ENCODE measurements at places on chromosomes 13 and 19.

GRCh38 chr13:65841156-65841555 lies 1389.0 kb downstream of the PCDH9 start:
- DNase-seq = no peak

DNA sequence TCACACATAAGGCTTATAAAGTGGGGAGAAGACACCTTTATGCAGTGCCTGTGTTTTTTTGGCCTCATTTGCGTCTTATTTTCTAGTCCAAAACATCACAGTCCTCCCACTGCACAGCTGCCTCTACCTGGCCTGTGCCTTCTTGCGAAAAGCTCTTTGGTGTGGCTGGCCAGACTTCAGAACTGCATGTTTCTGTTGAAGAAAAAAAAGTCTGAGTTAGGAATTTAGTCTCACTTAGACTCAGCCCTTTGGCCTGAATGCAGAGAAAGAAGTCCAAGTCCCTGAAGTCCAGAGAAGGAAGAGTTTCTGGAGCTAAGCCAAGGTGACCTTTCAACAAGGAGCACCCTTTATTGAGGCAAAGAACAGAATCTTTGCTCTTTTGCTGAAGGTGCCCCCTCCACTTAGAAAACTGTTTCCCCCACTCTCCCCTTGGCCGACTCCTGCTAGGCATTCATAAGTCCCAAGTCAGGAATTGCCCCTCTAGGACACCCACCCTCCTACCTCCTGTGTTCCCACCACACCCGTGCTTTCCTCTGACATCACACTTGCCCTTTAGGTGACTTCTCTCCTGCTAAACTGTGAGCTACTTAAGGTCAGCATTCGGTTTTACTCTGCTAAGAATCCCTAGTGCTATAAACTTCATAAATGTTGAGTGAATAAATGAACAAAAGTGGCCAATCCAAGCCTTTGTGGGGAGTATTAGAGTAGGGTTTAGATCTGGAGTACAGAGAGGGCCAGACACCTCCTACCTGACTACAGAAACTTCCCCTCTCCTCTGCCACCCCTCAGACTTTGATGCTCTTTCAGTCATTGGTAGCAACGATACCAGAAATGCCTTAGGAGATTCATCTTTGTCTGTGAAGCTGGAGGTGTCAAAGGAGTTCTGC lies 226.8 kb downstream of the LACC1 start:
- DNase-seq = no peak

GRCh38 chr19:5961969-5962945 lies 15.7 kb downstream of the RANBP3 start:
- peak; percentile 98 for DNase-seq

GRCh38 chr19:18961767-18962620 lies 21.0 kb upstream of the HOMER3 start:
- peak; percentile 44 for DNase-seq

GRCh38 chr19:6577476-6578125 lies 13.3 kb downstream of the CD70 start:
- no peak for DNase-seq

- DNase-seq = no peak
Observed at GRCh38 chr13:45132369-45133064, 12.2 kb downstream of the GTF2F2 start.

DNA sequence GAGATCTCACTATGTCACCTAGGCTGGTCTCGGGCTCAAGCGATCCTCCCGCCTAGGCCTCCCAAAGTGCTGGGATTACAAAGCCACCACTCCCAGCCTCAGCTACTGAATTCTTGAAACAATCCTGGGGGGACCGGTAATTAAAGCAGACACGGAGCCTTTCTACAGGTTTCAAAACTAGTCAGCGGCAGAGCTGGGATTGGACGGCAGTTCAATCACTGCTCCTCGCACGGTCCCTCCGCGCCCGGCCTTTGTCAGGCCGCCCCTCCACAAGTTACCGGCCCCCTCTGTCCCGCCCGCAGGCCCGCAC lies 229 bp downstream of the BORCS8 start:
- DNase-seq = no peak

GRCh38 chr13:86741762-86742285 lies 929.3 kb upstream of the SLITRK5 start:
- DNase-seq = no peak

GRCh38 chr13:30792285-30793000 lies 57.1 kb downstream of the ALOX5AP start:
- no peak for DNase-seq

DNA sequence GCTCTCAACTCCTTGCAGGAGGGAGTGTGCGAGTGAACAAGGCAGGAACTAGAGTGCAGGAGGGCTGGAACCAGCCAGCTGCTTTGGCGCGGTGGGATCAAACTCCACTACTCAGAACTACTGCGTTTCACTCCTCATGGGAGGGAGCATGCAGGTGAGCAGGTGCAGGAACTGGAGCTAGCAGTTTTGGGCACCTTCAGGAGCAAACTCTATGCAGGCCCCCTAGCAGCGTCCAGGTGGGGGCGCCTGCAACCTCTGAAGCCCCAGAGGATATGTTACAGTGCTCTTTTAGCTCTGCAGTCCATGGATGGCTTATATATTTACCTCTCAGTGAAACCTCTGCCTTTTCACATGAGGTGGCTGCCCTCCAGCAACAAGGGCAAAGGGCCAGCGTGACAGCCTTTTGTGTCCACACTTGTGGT lies 1303.4 kb downstream of the PCDH9 start:
- no peak for DNase-seq

DNA sequence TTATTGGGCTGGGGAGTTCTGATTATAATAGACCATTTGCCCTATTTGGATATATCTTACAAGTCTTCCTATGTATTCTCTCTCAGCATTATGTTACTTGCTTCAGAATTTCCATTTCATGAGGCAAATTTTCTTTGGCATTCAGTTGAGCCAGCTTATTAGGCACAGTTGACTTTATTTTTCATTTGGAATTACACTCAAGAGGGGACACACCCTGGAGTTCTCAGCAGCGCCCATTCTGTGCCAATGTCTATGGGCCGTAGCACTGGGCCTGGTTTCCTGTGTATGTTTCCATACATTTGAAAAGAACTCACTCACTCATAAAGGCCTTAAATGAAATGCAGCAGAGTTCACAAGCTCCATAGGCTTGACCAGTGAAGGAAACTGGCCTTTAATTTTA lies 138.5 kb downstream of the KLF12 start:
- DNase-seq = no peak

- no peak for DNase-seq
Observed at GRCh38 chr13:20118268-20119140, 42.3 kb downstream of the GJA3 start.

- DNase-seq = no peak
Observed at GRCh38 chr13:41418027-41418426, 39.3 kb upstream of the RGCC start.

DNA sequence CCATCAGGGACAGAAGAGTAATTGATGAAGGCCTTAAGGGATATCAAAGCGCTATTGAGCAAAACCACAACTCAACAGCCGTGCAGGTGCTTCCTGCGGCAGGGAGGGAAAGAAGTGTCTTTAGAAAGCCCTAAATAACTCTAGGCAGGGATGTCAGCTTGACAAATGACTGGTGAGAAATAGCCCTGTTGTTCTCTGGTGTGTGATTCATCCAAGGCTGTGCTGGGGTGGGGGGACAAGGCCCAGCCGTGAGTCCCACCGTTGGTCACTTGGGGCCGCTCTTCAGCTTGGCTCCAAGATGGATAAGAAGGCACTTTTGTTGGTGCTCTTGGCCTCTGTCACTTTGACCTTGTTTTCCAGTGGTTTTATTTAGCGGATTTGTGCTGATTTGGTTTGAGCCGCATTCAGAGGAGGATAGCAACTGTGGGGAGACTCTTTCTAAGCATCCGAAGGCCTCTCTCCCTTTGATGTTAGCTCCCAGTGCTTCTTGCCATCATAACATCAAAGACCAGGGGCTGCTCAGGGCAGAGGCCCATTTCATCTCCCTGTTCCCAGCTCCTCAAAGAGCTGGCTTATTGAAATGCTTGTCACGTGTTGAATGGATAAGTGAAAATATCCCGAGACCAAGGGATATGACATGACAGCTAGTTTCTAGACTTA lies 130.3 kb upstream of the SERP2 start:
- DNase-seq = no peak

- DNase-seq = no peak
Observed at GRCh38 chr13:85974608-85975366, 175.6 kb upstream of the SLITRK6 start.

- no peak for DNase-seq
Observed at GRCh38 chr19:799076-799881, 2.0 kb downstream of the PTBP1 start.

GRCh38 chr13:36357692-36358091 lies 11.5 kb upstream of the SPART start:
- no peak for DNase-seq

GRCh38 chr13:94978516-94978915 lies 266.2 kb upstream of the SOX21 start:
- DNase-seq = no peak

DNA sequence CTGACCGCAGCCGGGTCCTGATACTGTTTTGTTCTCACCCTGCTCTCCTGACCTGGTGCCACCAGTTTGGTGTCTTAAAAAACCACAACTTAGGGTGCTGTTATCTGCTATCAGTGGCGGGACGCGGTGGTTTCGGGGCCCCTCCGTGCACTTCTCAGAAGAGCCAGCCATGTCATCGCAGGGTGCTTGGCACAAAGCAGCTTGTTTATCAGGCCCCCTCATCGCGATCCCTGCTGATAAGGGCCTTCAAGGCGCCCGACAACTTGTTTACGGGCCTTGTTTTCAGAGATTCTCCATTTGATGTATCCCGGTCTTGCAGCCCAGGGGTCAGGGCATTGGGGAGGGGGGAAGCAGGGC lies 58.1 kb upstream of the KLF2 start:
- DNase-seq = no peak

DNA sequence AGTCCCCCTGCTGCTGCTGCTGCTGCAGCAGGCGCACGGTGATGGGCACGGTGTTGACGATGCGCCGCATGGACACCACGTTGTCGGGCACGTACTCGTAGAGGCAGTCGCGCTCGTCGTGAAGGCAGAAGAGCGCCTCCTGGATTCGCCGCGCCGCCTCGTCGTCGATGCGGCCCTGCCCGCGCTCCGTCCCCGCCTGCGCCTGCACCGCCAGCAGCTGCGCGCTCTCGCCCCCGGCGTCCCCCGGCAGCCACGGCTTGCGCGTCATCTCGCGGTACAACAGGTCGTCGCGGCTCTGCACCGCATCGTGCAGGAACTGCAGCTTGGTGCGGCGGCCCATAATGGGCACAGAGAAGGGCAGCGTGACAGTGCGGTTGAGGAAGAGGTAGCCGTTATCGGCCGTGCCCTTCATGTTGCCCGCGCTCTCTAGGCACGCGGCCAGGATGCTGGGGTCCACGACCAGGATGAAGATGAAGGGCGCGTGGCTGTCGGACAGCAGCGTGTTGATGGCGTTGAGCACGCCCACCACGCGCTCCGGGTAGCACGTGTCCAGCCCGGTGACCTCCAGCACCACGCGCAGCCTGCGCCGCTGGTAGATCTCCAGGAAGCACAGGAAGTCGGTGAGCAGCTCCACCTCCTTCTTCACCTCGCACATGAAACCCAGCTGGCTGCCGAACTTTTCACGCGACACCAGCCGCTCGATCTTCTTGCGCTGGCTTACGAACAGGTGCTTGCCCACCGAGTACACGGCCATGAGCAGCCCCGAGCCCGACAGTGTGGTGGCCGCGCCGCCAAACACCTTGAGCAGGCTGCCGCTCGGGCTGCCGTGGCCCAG lies 8.1 kb downstream of the NKPD1 start:
- DNase-seq = no peak

GRCh38 chr13:113548171-113548641 lies 36.3 kb upstream of the TFDP1 start:
- DNase-seq = no peak

DNA sequence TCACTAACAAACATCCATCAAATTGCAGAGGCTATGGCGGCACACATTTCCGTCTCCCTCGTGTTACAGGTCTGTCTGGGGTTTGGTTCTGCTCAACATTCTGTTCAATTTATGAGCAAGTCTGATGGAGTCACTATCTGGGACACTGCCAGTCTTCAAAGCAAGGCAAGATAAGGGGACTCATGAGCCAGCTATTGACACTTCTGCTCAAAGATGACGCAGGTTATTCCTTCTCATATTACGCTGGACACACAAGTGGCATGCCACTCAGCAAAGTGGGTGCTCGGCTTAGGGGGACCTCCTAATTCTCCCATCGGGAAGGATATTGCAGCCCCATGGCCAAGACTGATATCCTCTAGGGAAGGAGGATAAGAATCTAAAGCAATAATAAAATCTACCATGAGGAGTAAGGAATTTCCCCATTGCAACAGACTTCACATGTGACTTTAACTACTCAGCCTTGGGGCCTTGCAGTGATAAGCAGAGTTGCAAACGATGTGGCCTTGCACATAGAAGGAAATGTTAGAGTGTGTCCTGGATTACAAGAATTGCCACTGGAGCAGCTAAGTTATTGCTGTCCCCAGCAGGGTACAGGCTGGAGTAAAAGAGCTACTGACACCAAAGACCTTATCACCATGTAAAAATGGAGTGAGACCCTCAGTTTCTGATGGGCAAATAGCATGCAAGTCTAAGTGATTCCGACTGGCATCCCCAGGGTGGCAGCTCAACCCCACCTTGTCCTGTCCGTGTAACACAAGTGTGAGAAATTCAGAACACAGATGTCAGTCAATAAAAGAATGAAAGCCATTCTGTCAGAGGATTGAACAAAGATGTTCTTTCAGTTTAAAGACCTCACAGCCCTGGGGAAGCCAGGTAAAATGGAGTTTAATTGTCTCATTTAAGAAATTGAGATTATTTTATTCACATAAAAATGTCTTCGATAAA lies 306.1 kb downstream of the IRS2 start:
- no peak for DNase-seq

DNA sequence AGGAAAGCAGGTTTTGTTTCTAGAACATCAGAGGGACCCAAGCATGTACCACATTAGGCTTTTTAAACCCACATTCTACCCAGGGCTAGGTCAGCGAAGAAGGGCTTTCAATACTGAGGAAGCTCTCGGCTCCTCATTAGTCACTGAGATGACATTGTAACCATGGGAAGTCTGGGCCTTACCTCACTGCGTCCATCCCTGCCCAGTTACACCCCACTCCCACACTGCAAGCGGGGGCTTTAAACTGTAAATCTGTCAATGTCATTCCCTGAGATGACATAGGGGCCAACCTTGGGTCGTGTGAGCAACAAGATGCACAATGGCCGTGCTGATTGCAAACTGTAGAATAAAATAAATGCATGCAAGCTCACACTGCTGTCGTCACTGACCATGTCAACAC lies 21.7 kb upstream of the TFDP1 start:
- DNase-seq = no peak
